CD4-positive, alpha-beta T cell treated with Interleukin-2 at 100 ng/mL for 4 hours (primary cell): ENCODE measurements at places on chromosomes 11 and 22.

DNA sequence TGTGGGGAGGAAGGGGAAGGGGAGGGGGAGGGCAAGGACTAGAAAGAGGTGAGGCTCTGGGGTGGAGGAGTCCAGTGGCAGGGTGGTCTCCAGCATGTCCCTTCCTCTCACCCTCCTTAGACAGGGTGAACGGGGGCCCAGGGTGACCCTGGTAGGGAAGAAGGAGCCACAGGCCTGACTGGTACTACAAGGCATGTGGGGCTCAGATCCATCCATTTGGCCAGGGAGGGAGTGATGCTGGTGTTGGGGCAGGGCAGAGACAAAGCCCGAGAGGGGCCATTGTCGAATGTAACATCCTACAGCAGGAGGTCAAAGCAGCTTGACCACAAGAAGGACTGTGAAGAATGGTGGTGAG lies 69.0 kb upstream of the SHISAL1 start:
- no peak for DNase-seq

- no peak for DNase-seq
These were observed 347.0 kb upstream of the SYN3 start for GRCh38 chr22:33405194-33405593.

GRCh38 chr11:45021692-45022141 lies 71.0 kb upstream of the TP53I11 start:
- no peak for DNase-seq

DNA sequence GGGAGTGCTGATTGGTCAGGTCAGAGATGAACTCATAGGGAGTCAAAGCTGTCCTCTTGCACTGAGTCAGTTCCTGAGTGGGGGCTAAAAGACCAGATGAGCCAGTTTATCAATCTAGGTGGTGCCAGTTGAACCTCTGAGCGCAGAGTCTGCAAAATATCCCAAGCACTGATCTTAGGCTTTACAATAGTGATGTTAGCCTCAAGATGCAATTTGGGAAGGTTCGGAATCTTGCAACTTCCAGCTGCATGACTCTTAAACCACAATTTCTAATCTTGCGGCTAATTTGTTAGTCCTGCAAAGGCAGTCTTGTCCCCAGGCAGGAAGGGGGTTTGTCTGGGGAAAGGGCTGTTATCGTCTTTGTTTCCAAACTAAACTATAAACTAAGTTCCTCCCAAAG lies 92.3 kb upstream of the PARVA start:
- DNase-seq = no peak

- no peak for DNase-seq
These were observed 14.2 kb downstream of the AP5B1 start for GRCh38 chr11:65766535-65766934.

- DNase-seq = no peak
These were observed 342.7 kb downstream of the TENM4 start for GRCh38 chr11:79098146-79098545.

DNA sequence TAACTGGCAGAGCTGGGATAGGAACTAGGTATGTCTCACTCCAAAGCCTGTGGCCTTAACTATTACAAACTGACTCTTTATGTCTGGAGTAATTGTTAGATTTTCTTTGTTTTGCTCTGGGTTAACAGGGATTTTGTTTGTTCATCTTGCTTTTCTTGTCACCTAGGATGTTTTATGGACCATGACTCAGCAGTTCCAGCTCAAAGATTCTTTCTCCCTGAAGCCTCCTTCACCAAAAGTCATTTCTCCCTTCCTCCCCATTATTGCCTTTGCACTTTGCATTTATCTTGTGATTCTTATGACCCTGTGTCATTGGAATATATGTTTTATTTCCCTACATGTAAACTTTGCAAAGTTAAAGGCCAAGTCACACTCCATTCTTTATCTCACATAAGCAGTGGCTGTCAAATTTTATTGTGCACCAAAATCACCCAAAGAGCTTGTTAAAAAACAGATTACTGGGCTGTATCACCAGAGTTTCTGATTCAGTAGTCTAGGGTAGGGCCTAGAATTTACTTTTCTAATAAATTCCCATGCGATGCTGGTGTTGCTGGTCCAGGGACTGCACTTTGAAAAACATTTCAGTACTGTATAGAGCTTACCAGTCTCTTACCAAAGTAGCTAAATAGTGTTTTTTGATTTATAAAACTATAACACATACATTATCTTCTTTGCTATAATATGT lies 327.7 kb downstream of the DLG2 start:
- no peak for DNase-seq

- DNase-seq = no peak
These were observed 48.0 kb downstream of the SCUBE1 start for GRCh38 chr22:43295173-43295572.

GRCh38 chr22:48707763-48708557 lies 1119.7 kb downstream of the BRD1 start:
- no peak for DNase-seq

DNA sequence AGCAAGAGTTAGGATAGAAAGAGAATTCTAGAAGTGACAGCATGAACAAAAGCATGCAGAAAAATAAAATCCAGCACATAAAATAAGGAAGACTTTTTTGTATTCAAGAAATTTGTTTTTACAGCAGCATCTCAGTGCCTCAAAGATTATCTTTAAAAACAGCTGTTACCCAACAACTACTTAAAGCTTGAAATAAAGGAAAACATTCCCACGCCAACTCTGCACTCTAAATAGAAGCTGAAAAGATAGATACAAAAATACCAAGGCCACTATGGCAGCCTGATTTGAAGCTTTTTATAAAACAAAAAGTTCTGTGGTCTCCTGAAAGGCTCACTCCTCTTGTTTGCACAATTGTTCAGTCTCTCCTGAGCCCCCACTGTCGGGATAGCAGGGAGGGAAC lies 83.6 kb upstream of the LRRC55 start:
- DNase-seq = no peak

DNA sequence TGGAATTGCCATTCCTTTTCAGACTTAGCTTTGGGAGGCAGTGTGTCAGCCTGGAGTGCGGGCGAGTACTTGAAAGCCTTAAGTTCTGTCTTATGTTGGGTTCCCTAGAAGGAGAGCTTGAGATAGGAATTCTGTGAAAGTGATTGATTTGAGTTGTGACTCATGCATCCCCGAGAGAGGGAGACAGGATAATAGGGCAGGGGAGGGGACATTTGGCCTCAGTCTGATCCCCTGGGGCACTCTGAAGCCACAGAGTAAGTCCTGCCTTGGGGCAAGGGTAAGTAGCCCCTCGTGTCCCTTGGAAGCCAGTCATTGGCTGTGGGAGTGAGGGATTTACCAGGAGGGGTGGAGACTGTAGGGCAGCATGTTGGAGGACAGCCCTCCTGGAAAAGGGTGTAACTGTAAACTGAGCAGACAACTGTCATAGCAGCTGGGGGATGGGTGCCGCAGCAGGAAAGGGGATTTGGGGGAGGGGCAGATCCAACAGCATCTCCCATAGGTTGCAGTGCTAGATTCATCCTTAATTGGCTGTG lies 44.0 kb downstream of the KIAA1671 start:
- DNase-seq = no peak

GRCh38 chr11:92854952-92855351 lies 114.5 kb upstream of the MTNR1B start:
- no peak for DNase-seq

DNA sequence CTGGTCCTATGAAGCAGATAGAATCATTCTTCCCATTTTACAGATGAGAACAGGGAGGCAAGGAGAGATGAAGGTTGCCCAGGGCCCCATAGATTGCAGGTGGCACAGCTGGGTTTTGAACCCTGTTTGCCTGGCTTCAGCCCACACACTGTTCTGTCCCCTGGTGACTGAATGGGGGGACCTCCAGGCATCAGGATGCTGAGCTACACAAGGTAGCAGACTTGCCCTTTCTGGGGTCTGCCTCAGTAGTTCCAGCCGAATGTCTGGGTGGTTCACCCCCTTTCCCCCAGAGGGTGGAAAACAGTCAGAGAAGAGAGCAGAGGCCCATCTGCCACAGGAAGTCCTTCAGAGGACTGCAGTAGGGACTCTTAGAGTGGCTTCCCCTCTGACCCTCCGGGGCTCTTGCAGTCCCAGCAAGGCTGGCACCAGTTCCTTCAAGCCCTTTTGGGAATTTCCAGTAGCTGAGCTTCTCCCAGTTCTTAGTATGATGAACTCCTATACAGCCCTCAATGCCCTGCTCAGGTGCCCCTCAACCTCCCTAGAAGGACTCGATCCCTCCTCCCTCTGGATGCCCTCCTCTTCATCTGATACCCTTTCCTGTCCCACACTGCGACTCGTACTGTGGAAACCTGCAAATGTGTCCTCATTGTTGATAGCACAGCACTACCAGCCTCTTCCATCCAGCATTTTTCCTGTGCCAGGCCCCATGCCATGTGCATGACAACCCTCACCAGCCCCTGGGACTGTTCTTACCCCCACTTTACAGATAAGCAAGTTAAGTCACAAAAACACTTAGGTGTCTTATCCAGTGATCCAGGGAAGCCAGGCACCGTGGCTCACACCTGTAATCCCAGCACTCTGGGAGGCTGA lies 82.8 kb downstream of the IGLL1 start:
- DNase-seq = no peak

- no peak for DNase-seq
These were observed 26.9 kb upstream of the APOBEC3A start for GRCh38 chr22:38930512-38930911.

DNA sequence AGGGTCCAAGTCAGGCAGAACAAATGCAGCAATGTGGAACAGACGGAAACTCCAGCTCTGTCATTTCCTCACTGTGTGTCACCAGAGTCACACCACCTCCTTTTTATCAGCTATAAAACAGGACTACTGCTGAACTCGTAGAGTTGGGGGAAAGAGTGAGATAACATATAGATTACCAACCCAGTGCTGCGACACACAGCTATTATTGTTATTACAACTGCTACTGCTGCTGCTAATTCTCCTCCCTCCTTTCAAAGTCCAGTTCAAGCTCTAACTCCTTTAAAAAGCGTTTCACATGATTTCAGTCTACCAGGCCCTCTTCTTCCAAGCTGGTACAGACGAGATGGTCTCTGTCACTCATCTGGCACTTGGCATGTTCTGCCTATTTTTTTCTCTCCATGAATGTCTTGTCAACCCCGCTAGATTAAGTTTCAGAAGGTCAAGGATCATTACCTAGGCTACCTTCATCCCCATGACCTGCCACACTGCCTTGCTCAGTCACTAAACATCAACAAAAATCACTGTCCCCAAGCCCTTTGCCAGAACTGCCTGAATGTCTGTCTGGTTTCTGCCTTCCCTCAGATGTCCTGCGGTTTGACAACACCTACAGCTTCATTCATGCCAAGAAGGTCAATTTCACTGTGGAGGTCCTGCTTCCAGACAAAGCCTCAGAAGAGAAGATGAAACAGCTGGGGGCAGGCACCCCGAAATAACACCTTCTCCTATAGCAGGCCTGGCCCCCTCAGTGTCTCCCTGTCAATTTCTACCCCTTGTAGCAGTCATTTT lies 3.7 kb upstream of the MTFP1 start:
- no peak for DNase-seq
